ENCODE measurements at places on chromosomes 7 and 10.

DNA sequence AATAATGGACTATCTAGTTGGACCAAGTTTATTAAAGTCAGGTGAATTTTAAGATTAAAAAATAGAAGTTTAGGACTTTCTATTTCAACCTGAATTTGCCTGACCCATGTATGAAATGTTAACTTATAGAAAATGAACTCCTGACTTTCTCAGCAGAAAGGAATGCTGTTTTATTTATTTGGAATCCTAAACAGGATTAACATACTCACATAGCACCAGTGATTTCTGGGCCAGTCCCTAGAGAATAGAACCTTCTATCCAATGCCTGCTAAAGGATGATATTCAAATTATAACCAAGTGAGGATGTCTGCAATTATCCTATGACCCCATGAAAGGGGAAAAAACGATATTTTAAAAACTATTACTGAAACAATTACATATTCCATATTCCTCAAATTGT lies 148.8 kb downstream of the CHRM2 start:
- no peak for DNase-seq

DNA sequence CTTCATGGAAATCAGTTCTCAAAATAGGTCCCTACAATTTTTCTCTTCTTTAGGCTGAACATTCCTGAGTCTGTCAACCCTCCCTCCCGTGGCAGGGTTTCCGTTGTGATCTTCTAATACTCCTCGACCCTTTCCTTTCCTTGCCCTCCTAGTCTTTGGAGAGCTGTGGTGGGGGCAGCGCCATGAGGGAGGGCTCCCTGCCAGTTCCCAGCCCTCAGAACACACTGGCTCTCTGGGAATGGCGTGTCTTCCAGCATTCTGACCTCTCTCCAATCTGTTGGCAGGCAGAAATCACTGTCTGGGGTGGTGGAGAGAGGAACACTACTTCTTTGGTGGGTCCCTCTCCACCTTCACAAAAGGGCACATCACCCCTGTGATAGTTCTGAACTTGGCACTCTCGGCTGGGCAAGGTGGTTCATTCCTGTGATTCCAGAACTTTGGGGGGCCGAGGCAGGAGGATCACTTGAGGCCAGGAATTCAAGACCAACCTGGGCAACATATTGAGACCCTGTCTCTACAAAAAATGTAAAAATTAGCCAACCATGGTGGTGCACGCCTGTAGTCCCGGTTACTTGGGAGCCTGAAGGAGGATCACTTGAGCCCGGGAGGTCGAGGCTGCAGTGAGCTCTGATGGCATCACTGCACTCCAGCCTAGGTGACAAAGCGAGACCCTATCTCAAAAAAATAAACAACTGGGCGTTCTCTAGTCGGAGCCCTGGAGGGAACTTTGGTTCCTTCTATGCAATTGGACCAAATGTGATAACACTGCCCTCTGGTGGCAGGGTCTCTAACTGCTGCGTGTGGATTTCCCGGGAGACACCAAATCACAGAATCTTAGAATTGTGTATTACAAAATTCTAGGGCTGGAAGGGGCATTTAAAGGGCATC lies 13.1 kb upstream of the ARPC1A start:
- DNase-seq, result peak; percentile 65

DNA sequence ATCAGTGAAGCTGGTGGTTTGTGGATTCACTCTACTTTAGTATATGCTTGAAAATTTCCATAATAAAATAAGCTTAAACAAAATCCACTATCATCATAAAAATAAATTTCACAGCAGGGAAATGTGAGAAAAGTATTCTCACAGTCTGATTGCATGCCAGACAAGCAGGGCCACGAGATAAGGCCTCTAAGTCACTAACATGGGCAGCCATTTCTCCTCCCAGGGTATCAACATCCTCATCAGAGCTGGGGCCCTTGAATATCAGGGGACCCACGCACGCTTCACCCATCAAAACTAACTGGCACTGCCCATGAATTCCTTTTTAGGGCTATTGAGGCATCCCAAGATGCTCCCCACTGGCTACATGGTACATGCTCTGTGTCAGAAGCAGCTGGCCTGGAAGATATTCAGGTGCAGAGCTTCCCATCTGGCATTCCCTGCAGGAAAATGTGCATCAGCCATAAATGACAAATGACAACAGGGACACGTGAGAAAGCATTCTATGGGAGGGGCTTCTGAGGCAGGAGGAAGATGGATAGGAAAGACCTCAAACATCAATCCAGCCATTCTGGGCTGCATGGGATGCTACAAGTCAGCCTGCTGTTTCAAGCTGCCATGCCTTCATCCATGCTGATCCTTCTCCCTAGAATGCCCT lies 17.4 kb downstream of the CCDC6 start:
- DNase-seq, result no peak

DNA sequence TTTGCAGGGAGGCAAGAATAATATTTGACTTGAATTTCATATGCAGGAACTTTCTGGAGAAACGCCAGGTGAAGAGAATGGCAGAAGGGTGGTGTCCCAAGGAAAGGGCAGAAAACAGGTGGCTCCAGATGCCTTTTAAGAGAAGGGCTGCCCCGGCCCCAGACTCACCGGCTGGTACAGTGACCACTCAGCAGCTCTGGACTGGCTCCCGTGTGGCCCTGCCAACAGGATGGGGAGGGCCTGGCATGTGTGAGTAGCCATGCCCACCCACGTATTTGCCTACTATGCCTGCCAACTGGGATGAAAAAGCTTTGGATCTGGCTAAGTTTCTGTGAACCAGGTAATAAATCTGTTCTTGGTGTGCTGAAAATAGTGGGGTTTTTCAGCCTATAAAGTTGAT lies 159.5 kb downstream of the PRKAG2 start:
- DNase-seq, result no peak

DNA sequence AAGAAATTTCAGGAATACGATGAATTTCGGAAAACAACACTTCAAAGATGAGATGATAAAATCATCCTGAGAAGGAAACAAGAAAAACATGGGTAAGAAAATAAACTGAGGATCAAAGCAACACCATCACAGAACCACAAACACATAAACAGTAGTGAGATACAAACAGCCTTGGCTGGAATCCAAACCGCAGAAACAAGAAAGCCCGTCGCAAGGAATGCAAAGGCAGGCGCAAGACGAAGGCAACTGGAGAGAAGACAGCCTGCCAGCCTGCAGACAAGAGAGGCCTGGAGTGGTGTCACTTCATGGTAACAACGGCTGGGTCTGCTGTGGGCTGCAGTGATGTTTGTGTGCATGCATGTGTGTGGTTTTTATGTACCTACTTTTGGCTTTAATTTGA lies 61.8 kb upstream of the DRGX start:
- DNase-seq, result no peak

GRCh38 chr10:118922226-118922625 lies 107.3 kb upstream of the NANOS1 start:
- no peak for DNase-seq

- DNase-seq, result no peak
These were observed 532.2 kb upstream of the STEAP1 start for GRCh38 chr7:89621925-89622641.

DNA sequence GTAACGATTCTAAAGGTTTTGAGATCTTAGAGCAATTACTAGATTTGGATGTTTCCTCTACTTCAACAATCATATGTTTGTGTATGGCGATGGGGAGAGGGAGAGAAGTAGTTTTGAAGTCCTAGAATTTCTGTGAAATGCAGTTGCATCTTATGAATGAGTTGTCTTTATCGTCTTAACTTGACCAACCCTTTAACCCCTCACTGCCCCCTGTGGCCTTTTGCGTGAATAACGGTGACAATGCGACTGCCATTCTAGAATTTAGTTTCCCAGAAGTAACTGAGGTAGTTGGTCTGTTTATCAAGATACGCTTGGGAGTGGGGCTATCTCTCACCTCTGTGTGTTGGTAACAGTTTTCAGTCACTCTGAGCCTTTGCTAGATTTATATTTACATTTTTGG lies 204.6 kb downstream of the HDAC9 start:
- no peak for DNase-seq

DNA sequence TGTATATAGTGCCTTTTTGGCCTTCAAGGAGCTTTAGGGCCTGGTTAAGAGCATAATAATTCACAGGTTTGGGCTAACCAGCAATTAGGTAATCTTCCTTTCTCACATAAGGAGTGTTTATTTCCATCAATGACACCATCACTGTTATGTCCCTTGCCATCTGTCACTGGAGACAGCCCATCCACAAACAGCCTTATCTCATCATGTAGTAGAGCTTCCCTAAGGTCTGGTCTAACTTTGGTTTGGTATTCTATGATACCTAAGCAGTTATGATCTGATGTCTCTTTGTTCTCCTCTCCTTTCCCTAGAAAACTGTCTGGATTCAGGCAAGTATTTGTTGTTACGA lies 26.4 kb downstream of the MAPK8 start:
- no peak for DNase-seq

DNA sequence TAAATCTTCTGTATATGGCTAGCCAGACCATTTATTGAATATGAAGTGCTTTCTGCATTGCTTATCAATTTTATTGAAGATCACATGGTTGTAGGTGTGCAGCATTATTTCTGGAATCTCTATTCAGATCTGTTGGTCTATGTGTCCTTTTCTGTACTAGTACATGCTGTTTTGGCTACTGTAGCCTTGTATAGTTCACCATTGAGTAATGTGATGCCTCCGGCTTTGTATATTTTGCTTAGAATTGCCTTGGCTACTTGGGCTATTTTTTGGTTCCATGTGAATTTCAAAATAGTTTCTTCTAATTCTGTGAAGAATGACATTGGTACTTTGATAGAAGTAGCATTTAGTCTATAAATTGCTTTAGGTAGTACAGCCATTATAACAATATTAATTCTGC lies 1187.2 kb downstream of the XPNPEP1 start:
- DNase-seq, result no peak

- DNase-seq, result no peak
These were observed 45.1 kb downstream of the ZNF248 start for GRCh38 chr10:37812290-37812689.

- DNase-seq, result no peak
These were observed 206.8 kb upstream of the LYZL1 start for GRCh38 chr10:29081951-29082685.

DNA sequence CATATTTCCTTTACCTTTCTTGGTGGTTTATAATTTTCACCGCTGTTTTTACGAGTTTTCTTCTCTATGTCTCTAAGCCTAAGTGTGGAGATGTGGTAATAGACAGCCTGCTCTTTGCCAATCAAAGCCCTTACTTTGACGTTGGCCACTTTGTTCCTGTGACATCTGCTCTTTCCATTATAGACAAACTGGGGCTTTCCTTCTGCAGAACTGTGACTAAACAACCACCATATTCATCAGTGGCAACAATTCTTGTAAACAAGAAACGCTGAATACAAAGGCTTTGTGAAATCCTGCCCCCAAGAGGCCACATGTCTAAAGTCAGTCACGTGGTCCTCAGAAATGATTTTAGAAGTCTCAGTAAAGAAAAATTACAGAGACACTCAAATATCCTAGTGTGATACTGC lies 59.6 kb upstream of the CAPZA2 start:
- DNase-seq, result peak; percentile 17

DNA sequence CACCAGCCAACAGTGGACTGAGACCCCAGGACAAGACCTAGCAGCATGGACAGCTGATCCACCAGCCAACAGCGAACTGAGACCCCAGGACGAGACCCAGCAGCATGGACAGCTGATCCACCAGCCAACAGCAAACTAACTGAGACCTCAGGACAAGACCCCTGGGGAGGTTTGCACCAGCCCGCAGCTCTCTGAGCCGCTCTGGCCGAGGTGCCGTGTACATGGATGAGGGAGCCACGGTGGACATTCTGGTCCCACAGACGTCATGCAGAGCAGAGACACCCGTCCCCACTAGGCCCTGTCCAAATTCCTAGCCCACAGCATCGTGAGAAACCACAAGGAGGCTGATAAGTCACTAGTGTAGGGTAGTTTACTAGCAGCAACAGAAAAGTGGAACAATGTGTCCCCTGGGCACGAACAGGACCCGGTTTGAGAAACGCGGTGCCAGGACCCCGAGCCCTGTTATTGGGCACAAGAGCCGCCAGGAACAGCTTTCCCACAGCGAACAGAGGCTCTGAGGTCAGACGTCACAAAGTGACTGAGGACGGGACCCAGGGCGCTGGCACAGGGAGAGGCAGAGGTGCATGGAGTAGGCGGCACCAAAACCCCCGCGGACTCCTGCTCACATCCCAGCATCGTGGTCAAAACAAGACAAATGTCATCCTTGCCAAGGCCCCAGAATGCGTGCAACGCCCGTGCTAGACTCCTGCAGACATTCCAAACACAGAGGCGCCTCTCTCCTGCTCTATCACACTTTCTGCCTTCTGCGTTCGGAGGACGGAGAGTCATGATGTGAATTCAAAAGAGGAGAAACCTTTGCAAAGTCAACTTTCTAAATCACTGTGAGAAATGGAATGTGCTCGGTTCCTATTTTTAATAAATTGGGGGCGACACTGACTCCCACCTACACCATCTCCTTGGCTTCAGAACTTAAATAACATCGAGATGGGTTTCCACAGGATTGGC lies 8.1 kb downstream of the STK32C start:
- DNase-seq, result no peak

DNA sequence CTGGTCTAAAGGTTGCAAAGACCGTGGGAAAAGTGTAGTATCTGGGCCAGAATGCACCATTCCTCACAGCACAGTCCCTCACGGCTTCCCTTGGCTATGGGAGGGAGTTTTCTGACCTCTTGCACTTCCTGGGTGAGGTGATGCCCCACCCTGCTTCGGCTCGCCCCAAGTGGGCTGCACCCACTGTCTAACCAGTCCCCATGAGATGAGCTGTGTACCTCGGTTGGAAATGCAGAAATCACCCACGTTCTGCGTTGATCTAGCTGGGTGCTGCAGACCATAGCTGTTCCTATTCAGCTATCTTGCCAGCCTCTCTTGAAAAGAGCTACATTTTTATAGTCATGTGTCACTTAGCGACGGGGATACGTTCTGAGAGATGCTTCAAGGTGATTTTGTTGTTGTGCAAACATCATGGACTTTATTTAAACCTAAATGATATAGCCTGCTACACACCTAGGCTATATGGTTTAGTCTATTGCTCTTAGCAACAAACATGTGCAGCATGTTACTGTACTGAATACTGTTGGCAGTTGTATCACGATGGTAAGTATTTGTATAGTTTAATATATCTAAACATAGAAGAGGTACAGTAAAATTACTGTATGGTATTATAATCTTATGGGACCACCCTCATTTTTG lies 120.0 kb downstream of the PPP1R9A start:
- no peak for DNase-seq

DNA sequence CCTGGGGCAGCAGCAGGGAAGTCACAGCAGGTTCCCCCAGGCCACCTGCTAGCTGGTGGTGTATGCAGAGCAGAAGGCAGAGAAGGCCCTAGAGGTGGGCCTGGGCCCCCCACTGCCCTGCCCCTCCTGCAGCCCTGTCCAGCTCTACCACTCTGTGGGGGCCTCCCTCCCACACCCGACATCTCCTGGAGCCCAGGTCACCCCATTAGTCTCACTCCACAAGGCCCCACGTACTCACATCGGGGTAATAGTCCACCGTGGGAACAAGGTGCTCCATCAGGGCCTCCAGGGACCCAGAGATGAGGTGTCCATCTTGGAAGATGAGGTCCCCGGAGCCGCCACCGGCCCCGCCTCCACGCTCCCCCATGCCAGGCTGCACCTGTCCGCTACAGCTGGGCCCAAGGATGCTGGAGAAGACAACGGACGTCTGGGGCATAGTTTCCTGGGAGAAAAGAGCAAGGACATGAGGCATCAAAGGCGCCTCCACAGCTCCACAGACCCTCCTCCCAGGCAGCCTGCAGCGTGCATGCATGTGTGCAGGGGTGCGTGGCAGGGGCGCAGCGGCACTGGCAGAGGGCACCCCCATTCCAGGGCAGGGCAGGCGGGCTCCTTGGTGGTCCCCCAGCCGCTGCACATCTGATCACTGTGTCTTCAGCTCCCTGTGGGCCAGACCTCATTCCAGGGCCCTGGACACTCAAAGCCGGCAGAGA lies 61.0 kb downstream of the RASGEF1A start:
- no peak for DNase-seq

GRCh38 chr10:24249829-24250415 lies 41.0 kb downstream of the KIAA1217 start:
- no peak for DNase-seq
